Gastrocnemius medialis (tissue), 4 donors: ENCODE measurements at places on chromosomes 7 and 10. TPM values are rescaled to one million over a fixed set of nuclear protein-coding genes. Genes with fewer than 3 reads are reported as not detected.

CPA5 gene
- total RNA-seq = not detected

DNA sequence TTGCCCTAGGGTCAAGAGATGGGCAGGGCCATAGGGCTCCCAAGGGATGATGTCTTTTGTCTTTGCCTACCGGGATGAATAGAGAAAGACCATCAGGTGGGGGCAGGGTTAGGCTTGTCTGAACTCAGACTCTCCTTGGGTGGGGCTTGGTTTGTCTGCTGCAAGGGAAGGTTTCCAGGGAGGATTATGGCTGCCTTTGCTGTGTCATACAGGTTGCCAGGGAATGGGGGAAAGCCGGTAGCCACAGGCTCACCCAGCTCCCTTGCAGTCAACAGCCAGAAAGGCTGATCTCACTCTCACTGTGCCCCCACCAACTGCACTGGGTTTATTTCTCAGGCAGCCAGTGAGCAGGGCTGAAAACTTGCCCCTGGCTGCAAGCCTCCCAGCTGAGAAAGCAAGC lies 253.2 kb downstream of the POLR1F start:
- DNase-seq = no peak

- DNase-seq = no peak
Measured at GRCh38 chr7:116673457-116673865, 1.5 kb downstream of the MET start.

EN2 gene
- total RNA-seq = 0.59 TPM

DNA sequence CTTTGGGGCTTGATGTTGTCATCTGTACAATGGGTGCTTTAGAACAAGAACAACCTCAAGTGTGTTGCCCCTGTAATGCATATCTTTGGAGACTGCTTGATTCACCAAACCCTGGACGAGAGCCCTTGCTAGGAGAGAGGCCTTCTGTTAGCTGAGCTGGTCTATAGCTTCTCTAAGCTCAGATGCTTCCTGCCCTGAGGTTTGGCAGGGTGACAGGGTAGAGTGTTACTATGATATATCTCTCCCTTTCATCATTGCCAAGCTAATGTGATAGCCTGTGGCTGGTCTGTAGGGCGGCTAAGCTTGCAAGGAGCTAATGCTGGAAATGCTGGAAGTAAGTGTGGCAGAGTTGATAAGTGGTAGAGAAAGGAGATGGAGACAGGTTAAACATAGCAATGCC lies 364.1 kb downstream of the RPS24 start:
- DNase-seq = no peak

JAZF1 gene
- 1.6 TPM for total RNA-seq

- no peak for DNase-seq
Measured at GRCh38 chr7:67267914-67268313, 271.3 kb downstream of the TYW1 start.

- no peak for DNase-seq
Measured at GRCh38 chr10:62348029-62348428, 26.1 kb upstream of the ZNF365 start.

- DNase-seq = no peak
Measured at GRCh38 chr10:125064681-125065492, 95.5 kb downstream of the CTBP2 start.

DMBT1 gene
- total RNA-seq = not detected

GRCh38 chr10:119940487-119940886 lies 48.0 kb downstream of the SEC23IP start:
- DNase-seq = no peak

USP6NL gene
- 5.8 TPM for total RNA-seq

DNA sequence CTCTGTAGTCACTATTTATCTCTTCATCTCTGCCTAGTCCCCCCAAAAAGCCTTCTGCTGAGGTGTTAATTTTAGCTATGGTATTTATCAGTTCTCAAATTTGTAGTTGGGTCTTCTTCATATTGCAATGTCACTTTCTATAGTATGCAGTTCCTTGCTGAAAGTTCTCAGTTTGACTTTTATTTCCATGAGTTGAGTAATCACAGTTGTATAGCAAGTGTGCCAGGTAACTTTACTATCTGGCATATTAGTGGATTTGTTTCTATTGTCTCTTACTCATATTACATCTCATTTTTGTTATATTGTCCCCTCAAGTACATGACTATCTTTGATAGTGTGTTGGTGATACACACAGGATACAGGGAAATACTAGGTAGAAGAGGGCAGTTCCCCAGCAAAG lies 152.8 kb downstream of the CUBN start:
- DNase-seq = no peak

ANKRD30A gene
- total RNA-seq = not detected

- DNase-seq = no peak
Measured at GRCh38 chr7:102988631-102989560, 76.1 kb downstream of the LRRC17 start.

- DNase-seq = no peak
Measured at GRCh38 chr10:106789623-106790022, 374.9 kb downstream of the SORCS1 start.

DNA sequence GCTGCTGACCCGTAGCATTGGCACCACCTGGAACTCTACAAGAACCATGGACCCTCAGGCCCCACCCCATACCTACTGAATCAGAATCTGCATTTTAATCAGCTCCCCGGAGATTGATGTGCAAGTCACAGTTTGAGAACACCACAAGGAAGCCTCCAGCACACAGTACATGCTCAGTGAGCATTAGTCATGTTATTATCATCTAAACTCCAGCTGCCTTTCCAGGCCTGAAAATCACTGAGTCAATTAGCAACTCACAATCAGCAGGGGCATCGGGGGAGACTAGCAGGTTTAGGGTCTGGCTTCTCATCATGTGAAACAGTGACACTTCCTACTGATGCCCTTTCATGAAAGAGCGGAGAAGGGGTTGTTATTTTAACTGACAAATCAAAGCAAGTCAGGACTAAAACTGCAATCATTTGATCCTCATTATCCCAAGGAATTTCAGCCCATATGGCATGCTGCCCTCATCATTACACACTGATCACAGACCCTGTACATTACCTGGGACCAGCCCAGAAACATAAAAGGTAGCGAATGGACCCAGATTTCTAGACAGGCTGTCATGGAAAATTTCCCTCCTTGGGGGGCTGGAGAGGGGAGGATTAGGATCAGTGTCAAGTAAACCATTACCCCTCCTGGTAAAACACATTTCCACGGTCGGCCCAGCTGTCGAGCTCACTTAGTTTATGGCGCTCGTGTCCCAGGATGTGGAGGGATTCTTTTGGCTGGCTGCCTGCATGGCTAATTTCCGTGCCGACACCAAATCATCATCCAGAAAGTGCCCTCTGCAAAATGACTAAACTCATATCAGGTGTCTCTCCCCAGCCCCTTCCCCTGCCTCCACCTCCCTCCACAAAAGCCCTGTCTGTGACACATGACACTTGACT lies 122.8 kb downstream of the PRLHR start:
- DNase-seq = no peak

- DNase-seq = no peak
Measured at GRCh38 chr7:43669286-43670081, 59.8 kb downstream of the COA1 start.

- no peak for DNase-seq
Measured at GRCh38 chr7:94060752-94061151, 56.6 kb upstream of the BET1 start.

- no peak for DNase-seq
Measured at GRCh38 chr10:70777063-70777875, 7.9 kb downstream of the TBATA start.
